Right forelimb (tissue), 1 donor: ENCODE measurements at places on chromosomes 3 and 15.

DNA sequence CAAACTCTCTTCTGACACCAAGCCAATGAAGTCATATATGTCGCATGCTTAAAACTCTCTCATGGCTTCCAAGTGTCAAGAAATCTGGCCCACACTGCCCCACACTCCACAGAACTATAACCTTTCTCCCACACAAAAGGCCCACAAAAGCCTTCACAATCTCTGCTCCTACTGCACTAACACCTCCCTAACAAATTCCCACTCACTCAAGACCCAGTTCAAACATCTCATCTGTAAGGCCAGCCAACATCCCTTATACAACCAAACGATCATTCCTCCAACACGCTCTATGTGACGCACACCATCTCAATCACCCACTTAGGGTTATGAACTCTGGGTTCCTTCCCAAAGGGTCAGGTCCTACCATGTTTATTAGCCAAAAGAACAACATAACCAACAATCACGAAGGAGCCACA is 13.5 kb downstream of the TBC1D2B start:
- peak; percentile 40 for DNase-seq

GRCh38 chr3:51637941-51638471 is 33.0 kb upstream of the TEX264 start:
- DNase-seq, result no peak

- no peak for DNase-seq
These were observed 140.9 kb downstream of the KCNMB2 start for GRCh38 chr3:178676942-178677790.

DNA sequence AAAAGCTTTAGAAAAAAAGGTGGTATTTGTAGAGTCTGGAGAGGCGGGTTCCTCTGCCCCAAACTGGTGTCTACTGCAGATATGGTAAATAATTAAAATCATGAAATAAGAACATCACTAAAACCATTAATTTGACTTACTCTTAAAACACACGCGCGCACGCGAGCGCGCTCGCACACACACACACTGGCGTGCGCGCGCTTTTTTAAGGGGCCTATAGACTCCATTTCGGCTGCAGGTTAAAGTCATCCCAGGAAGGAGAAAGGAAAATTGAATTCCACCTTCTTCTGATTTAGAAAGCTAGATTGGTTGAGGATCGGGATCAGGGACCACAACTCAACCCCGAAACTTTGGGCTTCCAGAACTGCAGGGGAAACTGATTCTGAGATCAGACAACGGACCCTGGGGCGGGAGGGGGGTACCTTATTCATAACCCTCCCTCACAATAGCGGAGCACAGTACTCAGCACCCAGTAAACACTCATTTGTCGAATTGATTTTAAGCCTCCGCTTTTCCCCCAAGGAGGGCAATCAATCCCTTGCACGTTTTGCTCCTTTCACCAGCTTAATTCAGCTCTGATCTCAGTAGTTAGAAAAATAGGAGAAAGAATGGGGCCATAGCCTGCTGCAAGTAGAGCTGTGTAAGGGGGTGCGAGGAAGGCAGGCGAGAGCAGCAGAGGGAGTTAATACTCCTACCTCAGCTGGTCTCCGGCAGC is 509 bp upstream of the LRRC3B start:
- DNase-seq, result peak; percentile 46

- no peak for DNase-seq
These were observed 22.3 kb upstream of the GP9 start for GRCh38 chr3:129038121-129038855.

- DNase-seq, result peak; percentile 70
These were observed 282.5 kb downstream of the RPLP1 start for GRCh38 chr15:69735121-69735520.

DNA sequence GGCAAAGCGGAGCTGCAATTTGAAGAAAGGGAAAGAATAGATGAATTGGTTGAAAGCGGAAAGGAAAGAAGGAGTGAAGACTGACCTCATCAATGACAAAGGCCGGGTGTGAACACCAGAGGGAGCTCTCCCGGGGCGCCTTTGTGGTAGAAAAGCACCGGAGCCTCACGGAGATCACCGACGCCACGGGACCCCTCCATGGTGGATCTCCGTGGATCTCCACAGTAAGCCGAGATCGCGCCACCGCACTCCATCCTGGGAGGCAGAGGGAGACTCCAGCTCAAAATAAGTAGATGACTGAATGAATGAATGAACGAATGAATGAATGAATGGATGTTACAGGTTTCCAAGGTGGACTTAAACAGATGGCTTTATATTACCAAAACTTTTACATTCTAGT is 25.0 kb downstream of the GPR160 start:
- no peak for DNase-seq

DNA sequence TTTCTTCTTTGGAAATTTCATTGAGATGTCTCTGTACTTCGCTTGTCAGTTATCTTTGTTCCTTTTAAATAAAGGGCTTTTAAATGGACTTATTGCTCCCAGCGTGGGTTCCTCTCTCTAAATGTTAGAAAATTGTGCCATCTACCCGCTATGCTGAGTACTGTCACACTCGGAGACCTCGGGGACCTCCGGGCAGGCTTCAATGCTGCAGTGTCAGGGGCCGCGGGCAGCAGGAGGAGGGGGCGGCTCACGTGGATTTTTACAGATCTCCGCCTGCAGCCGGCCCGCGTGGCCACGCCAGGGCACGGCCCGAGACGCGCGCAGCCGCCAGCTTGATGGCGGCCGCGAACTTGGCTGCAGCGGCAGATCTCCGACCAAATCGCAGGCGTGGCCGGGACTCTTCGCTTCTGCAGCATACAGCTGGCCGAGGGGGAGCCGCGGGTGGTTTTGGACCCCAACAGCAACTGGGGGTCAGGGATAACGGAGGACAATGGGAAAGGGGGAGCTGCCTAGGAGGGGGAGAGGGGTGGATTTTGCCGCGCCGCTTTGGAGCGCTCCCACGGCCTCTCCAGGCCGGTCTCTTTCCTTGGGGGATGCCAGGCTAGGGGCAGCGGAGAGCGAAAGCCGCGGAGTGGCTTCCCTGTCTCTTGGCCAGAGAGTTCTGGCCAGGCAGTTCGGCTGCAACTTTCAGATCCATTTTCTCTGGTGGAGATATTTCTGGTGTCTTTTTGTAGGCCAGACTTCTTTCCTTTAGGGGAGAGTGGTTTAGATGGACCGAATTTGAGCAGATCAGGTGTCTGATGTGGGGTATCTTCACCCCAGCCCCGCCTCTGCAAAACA is 15.3 kb downstream of the NR2F2 start:
- DNase-seq, result peak; percentile 60

DNA sequence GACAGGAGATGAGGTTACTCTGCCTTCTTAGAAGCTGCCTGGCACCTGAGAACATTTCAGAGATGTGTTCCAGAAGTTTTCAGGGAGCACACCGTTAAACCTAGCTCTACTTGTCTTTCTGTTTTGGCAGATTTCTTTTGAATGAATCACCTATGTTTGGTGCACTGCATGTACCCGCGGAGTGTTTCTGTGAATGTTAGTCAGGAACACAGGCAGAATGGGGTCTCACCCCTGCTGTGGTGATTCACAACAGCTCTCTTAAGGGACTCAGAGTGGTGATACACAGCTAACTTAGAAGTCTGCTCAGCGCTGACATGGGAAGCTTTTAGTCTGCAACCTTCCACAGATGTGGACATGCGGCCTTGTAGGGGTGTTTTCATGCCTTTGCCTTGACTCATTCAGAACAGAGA is 24.0 kb downstream of the TSEN2 start:
- DNase-seq, result no peak

GRCh38 chr3:62416144-62416543 is 42.8 kb upstream of the FEZF2 start:
- DNase-seq, result no peak

GRCh38 chr15:34650177-34650576 is 66.7 kb upstream of the GOLGA8B start:
- no peak for DNase-seq

DNA sequence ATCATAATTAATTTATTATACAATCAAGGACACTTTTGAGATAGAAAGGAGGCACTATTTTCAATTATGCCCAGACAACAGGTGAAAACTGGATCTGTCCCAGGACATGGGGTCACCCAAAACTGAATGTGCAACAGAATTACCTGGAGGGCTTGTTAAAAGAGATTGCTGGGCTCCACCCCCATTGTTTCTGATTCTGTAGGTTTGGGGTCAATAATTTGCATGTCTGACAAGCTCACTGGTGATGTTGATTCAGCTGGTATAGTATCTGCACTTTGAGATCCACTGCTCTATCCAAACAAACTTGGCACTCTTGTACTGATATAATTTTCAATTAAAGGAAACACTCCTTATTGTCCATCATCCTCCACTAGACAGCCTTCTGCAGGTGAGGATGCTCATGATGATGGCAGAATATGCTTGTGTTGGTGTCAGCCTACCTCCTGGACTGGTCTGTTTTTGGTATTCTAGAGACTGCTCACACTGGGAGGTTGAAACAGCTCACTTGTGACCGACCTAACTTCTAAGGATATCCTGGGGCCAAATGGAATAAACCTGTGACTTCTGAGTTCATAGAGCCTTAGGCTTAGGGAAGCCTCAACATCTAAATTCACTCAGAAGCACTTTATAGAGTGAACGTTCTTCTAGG is 2.2 kb downstream of the P2RY14 start:
- DNase-seq, result no peak

DNA sequence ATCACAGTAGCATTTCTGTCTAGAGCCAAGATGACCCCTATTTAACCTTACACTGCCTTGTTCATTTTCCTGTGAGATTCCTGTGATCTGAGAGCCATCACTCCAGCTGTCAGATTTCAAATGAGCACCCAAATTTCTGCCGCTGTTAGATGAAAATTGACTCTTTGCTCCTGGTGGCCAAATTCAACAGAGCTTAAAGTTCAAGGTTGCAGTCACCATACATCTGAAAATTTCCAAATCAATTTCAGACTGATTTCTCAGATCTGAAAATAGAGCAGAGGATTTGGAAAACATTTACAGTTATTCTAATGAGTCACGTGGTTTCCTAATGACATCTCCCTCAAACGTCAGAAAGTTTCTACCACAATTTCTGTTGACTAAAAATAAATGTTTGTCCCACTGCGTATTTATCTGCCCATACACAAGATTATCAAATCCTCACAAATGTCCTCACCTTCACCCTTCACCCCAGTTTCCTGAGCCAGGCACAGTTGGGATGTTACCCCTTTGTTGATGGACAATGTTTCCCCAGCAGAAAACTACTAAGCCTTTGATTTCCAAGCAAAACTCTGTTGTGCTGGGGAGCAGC is 16.4 kb downstream of the HDC start:
- no peak for DNase-seq

GRCh38 chr3:74532446-74532845 is 82.0 kb downstream of the CNTN3 start:
- no peak for DNase-seq

DNA sequence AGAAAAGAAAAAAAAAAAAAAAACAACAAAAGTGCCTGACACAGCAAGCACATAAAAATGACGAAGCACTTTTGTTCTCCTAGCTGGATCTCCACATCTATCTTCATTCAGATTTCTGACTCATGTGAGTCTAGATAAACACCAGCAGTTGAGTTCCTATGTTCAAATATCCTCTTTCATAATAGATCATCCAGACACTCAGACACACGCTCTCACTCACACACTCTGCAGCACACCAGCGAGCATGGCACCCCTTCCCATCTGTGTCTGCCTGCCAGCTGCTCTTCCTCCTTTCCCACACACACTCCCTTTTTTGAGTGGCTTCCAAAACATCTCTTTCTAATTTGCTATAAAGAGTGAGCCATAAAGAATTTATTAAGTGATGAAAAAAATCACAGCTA is 19.8 kb upstream of the CELF6 start:
- no peak for DNase-seq

- DNase-seq, result no peak
These were observed 91.7 kb upstream of the PRICKLE2 start for GRCh38 chr3:64316971-64317370.

- no peak for DNase-seq
These were observed 10.9 kb upstream of the FOXB1 start for GRCh38 chr15:59993041-59993750.

DNA sequence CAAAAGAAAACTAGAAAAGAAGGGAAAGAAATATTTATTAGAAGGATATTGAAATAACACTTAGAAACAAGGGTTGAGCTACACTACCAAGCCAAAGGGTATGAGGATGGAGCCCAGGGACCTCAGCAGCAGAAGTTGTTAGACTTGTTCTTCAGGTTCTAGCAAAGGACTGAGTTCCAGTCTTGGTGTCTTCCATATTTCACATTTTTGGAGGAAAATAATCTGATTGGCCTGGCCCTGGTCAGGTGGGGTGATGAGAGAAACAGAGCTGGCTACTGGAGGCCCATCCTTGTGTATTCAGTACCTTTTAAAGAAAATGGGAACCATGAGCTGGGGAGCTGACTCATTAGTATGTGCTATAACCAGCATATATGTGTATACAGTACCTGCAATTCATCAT is 28.2 kb downstream of the PPP4R2 start:
- DNase-seq, result no peak

- DNase-seq, result peak; percentile 84
These were observed 27.4 kb downstream of the SMAD6 start for GRCh38 chr15:66729331-66729951.

DNA sequence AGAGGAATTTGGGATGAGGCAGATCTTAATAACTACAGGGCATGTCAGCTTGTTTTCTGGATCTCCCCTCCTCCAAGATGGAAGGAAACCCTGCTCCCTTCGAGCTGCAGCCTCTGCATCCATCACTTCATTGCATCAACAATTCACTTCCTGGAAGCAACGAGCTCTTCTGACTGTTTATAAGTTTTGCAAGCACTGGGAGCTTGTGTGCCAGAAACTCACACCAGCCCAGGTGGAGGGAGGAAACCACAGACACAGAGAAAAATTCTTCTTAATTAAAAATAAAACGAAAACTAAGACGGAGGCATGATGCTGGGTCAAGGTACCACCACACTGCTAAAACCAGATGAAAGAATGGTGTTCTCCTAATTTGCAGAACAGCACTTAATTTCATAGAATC is 10.6 kb downstream of the LRIG1 start:
- DNase-seq, result no peak

GRCh38 chr3:53035825-53036619 is 9.9 kb downstream of the SFMBT1 start:
- DNase-seq, result no peak

DNA sequence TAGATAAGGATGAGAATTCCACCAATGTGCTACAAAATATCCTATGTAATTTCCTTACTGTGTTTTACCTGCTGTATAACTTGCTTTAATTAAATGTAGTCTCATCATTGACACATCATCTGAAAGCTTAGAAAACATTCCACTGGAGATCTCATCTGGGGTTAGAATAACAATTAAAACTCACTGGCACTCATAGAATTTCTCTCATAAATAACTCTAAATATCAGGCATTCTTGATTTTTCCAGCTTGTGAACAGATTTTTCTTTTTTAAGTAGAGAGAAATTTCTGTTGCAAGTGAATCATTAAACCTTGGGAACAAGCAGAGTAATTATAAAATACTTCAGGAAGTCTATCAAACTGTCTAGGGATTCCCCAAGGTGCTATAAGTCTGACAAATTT is 843.8 kb downstream of the NAALADL2 start:
- no peak for DNase-seq
